ENCODE measurements at places on chromosomes 1 and 21.

- DNase-seq = no peak
These were observed 16.0 kb upstream of the POU3F1 start for GRCh38 chr1:38062361-38063288.

GRCh38 chr1:235147269-235147668, 13.8 kb downstream of the RBM34 start:
- DNase-seq = no peak

DNA sequence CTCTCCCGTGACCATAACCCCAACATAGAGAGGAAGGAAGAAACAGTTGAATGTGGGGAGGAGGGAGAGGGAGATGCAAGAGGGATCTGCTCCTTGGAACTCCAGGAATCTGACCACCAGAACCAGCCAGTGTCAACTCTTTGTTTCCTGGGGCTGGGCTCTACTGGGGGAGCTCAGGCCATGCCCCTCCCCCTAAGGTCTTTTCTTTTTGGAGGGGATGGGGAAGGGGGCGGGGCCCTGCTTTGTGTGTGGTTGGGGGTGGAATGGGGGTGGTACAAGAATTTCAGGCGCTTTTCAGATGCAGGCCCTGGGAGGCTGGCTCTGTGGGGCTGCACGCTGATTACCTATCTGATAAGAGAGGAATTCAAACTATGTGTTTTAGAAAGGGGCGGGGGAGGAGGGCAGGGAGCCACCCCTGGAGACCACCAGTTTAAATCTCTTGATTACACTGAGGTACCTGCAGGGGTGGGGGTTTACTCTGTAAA, 8.3 kb downstream of the LIN28A start:
- no peak for DNase-seq

- DNase-seq = no peak
These were observed 1.6 kb upstream of the KCND3 start for GRCh38 chr1:111990878-111991718.

- DNase-seq = no peak
These were observed 69.2 kb upstream of the ERG start for GRCh38 chr21:38567335-38567969.

- DNase-seq = peak; percentile 13
These were observed 119.2 kb downstream of the LRIG2 start for GRCh38 chr1:113192242-113192641.

DNA sequence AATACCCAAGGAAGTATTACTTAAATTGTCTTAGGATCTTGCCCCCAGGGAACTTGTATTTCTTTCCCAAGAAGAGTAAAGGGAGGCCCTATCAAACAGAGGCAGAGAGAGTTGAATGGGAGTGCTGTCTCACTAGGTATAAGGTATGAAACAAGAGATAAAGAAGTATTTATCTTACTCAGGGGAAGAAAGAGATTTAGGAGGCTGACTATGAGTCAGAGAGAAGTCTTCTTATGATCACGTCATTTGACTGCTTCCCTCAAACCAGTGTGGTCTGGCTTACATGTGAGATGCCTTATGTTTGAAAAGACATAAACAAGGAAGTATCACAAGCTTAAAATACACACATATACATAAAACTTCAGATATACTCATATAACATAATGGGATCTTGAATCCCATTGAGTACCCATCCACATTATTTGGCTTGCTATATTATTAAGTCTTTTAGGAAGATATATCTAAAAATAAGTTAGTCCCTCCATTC, 29.6 kb downstream of the DUSP10 start:
- DNase-seq = peak; percentile 88

- no peak for DNase-seq
These were observed 37.6 kb downstream of the NRDC start for GRCh38 chr1:51840743-51841461.

DNA sequence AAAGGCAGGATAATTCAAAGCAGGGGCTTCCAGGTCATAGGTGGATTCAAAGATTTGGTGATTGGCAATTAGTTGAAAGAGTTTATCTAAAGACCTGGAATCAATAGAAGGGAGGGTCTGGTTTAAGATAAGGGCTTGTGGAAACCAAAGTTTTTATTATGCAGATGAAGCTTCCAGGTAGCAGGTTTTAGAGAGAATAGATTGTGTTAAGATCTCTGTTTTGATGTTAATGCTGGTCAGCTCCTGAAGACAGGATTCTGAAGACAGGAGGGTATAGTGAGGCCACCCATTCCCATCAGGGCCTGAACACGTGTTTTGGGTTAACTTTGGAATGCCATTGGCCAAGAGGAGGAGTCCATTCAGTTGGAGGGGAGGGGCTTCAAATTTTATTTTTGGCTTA, 6.1 kb upstream of the PTBP2 start:
- DNase-seq = no peak

DNA sequence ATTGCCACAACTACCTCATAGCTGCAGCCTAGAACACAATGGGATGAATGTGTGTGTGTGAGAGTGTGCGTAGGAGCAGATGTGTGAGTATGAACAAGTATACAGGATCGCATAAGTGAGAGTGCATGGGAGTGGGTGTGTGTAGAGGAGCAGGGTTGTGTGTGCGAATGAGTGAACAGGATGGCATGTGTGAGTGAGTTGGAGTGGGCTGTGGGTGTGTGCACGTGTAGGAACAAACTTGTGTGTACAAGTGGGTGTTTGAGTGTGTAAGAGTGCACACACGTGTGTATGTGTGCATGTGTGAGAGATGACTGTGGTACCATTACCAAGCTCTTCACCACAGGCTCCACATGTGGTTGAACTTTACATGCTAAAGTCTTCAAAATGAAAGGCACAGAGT, 175.4 kb upstream of the EDN2 start:
- no peak for DNase-seq

DNA sequence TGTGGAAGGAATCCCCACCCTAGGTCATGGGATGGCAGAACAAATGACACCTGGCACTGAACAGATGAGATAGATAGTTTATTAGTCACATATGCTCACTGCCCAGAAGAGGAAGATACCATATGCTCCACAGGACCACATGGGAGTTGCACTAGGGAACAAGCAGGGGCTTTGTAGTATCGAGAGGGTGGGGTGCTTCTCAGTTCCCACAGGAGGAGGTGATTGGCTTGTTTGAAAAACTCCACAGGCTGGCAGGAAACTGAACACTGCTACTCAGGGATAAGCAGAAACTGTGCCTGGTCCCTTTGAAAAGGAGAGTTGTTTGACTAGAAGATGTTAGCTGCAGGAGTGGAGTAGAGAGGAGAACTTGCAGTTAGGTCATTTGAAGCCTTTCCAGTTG, 31.9 kb upstream of the RXRG start:
- no peak for DNase-seq

GRCh38 chr1:236602171-236602570, 2.1 kb downstream of the HEATR1 start:
- no peak for DNase-seq

- no peak for DNase-seq
These were observed 8.0 kb downstream of the TENT5B start for GRCh38 chr1:27004471-27005165.

- no peak for DNase-seq
These were observed 758 bp downstream of the NAXE start for GRCh38 chr1:156592158-156592909.

DNA sequence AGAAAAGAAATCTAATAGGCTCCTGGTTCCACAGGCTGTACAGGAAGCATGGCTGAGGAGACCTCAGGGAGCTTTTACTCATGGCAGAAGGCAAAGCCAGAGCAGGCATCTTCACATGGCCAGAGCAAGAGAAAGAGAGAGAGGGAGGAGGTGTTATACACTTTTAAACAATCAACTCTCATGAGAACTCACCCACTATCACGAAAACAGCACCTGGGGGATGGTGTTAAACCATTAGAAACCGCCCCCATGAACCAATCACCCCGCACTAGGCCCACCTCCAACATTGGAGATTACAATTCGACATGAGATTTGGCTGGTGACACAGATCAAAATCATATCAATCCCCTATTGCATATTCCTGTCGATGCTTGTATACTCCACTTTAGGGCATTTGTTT, 93.5 kb downstream of the MRPL39 start:
- no peak for DNase-seq

GRCh38 chr21:16280686-16281091, 550.9 kb downstream of the USP25 start:
- DNase-seq = no peak

GRCh38 chr1:53633073-53633704, 105.8 kb downstream of the GLIS1 start:
- no peak for DNase-seq

GRCh38 chr21:42171091-42172053, 47.6 kb upstream of the ABCG1 start:
- no peak for DNase-seq

DNA sequence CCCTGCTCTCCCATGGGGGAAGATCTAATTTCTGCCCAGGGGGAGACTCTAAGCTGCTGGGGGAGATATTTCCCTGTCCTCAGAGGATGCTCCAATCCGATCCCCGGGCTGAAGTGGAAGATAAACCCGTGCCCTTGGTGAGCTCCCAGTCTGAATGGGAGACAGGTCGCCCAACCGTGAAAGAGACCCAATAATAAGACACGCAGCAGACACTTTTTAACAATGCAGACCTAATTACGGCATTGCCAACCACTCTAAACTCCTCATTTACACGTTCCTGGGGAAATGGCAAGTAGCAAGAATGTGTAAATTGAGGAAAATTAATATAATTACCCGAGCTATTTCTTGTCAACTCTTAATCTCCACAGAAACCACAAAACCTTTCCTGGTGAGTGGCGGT, 48.7 kb upstream of the ACTL8 start:
- DNase-seq = no peak

GRCh38 chr1:25825605-25826004, 5.9 kb downstream of the MTFR1L start:
- no peak for DNase-seq

DNA sequence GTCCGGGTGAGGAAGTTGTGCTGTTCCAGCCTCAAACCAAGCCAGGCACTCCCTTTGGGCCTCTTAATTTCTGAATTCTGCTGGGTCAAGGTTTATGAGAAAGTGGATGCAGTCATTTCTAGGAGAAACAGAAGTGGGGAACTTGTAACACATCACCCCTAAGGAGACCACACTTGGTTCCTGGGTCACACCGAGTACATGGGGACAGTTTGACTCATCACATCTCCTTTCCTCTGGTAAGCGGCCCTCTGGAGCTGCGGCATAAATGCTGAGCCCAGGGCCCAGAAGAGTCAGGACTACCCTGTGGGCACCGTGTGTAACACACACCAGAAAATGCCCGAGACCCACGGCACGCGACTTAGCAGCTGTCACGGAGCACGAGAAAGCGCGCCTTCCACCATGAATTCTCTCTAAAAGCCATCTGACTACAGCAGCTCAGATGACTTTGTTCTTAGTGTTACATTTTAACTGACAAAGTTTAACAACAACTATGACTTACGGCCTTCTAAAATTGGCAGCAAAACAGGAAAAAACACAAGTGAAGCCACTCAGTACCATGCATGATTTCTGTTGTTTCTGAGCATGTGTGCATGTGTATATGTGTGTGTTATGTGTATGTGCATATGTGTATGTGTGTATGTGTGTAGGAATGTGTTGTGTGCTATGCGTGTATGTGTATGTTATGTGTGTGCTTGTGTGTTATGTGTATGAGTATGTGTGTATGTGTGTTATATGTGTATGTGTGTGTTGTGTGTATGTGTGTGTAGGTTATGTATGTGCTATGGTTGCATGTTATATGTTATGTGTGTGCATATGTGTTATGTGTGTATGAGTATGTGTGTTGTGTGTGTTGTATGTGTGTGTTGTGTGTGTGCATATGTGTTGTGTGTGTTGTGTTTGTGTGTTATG, 50.8 kb downstream of the TOMM20 start:
- DNase-seq = peak; percentile 90

- no peak for DNase-seq
These were observed 57.2 kb downstream of the NPHP4 start for GRCh38 chr1:5935026-5935425.

DNA sequence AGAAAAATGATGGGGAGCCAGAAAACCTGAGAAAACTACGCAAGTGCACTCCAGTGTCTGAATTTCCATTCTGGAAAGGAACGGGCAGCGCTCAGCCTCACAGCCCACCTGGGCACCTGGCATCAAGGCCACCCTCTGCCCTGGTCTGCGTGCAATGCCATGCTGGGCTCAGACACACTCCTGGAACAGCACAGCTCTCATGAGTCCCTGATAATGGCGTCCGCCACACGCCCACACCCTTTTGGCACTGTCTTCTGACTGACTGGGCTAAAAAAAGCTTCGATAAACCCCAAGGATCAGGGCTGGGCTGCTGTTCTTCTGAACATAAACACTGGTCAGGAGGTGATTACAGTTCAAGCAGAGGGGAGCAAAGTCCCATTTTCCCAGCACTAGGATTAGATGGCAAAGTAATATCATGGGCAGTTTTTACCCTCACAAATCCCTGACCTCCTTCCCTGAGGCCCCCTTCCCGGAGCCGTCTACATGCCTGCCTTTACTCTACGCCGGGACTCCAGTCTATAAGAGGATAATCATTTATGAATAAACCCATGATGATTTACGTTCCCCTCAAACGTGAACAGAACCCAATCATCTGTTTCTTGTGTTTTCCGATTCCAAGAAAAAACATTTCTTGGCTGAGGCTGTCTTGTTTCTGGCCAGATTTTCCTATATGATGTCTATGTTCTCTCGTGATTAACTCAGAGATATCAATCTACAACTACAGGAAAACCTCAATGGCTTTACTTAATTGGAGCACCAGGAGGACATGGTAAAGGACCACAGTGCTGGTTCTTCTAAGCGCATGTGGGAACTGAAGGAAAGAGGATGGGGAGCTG, 22.6 kb downstream of the RCAN1 start:
- DNase-seq = no peak

Data from inflammatory macrophage (primary cell).